Muscle of leg (tissue), 16 donors: ENCODE measurements at places on chromosomes 6 and 20. TPM values are rescaled to one million over a fixed set of nuclear protein-coding genes. Genes with fewer than 3 reads are reported as not detected.

- no peak overlapping the region for H3K27ac ChIP-seq
- no peaks in the 10 kb centered on the region for H3K36me3 ChIP-seq
- H3K4me3 ChIP-seq = no peak overlapping the region
These were observed 582.3 kb upstream of the GJE1 start for GRCh38 chr6:141550471-141550870.

GRCh38 chr20:51347831-51348230 lies 194.7 kb downstream of the NFATC2 start:
- H3K4me3 ChIP-seq = no peak overlapping the region
- no peaks in the 10 kb centered on the region for H3K4me1 ChIP-seq
- no peak for DNase-seq
- H3K36me3 ChIP-seq = no peaks in the 10 kb centered on the region
- no peak overlapping the region for H3K27ac ChIP-seq

GRCh38 chr6:155080881-155081845 lies 86.0 kb downstream of the TIAM2 start:
- no peaks in the 10 kb centered on the region for H3K27me3 ChIP-seq
- peaks cover 9% of the 10 kb centered on the region for H3K4me1 ChIP-seq
- H3K27ac ChIP-seq = no peak overlapping the region
- DNase-seq = peak; percentile 43

DNA sequence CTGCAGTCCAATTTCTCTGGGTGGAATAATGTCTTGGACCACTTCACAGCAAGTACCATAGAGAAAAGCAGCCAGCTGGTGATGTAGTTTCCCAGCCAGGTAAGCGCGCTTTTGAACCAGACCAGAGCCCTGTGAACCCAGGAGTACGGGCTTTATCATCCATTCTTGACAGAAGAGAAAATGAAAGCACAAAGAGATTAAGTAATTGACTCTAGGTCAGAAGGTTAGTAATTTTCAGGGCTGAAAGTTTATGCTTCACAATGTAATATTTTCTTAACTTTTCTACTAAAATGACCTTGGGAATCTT lies 7.1 kb upstream of the UST start:
- peaks cover 2% of the 10 kb centered on the region for H3K27me3 ChIP-seq
- no peak overlapping the region for H3K27ac ChIP-seq
- H3K36me3 ChIP-seq = no peaks in the 10 kb centered on the region
- H3K4me3 ChIP-seq = no peak overlapping the region

DNA sequence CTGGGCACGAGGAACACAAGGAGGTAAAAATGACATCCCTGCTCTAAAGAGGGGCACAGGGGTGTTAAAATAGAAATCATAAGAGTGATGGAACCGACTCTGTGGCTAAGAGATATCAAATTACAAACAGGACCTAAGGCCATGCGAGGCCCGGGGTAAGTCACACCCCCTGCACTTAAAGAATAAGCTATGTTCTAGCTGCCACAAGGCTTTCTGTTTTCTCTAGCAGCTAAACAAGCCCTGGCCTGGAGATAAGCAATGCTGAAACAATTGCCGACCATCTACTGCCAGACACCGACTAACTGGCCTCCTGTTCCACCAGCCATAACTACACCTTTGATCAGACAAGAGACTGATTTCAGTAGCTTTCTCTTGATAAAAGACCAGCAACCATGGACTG lies 32.4 kb downstream of the MDGA1 start:
- H3K36me3 ChIP-seq = peaks cover 2% of the 10 kb centered on the region
- H3K27me3 ChIP-seq = peaks cover 3% of the 10 kb centered on the region
- peaks cover 21% of the 10 kb centered on the region for H3K4me1 ChIP-seq
- DNase-seq = no peak
- no peak overlapping the region for H3K27ac ChIP-seq

DNA sequence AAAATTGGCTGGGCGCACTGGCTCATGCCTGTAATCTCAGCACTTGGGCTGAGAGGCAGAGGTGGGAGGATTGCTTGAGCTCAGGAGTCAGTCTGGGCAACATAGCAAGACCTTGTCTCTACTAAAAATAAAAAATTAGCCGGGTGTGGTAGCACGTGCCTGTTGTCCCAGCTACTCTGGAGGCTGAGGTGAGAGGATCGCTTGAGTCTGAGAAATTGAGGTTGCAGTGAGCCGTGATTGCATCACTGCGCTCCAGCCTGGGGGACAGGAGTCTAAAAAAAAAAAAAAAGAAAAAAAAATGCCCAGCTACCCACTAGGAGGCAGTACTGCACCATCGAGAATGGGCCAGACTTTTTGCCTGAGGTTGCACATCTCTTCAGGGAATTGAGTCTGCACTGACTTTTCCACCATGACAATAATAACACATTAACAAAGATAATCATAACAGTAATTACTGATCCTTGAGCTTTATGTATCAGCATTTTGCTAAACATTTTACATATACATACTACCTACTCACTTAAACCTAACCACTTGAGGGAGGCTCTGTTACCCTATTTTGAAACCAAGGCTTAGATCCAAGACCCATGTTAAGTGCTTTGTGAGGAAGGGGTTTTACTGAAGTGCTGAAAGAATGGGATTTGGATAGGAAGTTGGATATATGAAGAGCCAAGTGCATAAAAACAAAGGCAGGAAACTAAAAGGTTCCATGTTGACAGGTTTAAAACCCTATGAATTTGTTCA lies 21.0 kb downstream of the SRSF3 start:
- H3K36me3 ChIP-seq = peaks cover 22% of the 10 kb centered on the region
- H3K4me3 ChIP-seq = no peak overlapping the region
- peaks cover 13% of the 10 kb centered on the region for H3K4me1 ChIP-seq
- no peak overlapping the region for H3K27ac ChIP-seq
- peak; percentile 61 for DNase-seq
- H3K27me3 ChIP-seq = no peaks in the 10 kb centered on the region

GRCh38 chr6:28953585-28954258 lies 29.9 kb upstream of the TRIM27 start:
- H3K36me3 ChIP-seq = no peaks in the 10 kb centered on the region
- H3K27me3 ChIP-seq = peaks cover 16% of the 10 kb centered on the region
- H3K4me3 ChIP-seq = peak overlapping the region; percentile 39
- H3K27ac ChIP-seq = no peak overlapping the region

- H3K36me3 ChIP-seq = no peaks in the 10 kb centered on the region
- no peaks in the 10 kb centered on the region for H3K4me1 ChIP-seq
- no peak overlapping the region for H3K27ac ChIP-seq
- DNase-seq = no peak
- H3K27me3 ChIP-seq = no peaks in the 10 kb centered on the region
These were observed 50.5 kb downstream of the SAMD5 start for GRCh38 chr6:147559006-147559405.

DNA sequence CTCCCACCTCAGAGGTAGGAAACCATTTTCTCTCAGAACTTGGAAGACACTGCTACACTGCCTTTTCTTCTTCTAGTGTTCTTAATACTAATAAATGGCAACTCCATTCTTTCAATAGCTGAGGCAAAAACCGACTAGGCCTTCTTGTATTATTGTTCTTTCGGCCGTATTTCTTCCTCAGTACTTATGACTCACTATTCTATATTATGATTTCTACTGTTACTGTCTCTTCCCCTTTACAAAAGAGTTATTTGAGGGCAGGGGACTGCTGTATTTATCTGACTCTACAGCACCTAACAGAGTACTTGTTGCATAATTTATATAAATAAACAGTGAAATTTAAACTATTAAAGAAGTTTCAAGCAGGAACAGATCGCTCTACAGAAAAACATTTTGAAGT lies 3.1 kb downstream of the DNAAF9 start:
- DNase-seq = no peak
- no peaks in the 10 kb centered on the region for H3K27me3 ChIP-seq
- no peak overlapping the region for H3K4me3 ChIP-seq
- H3K27ac ChIP-seq = no peak overlapping the region

DNA sequence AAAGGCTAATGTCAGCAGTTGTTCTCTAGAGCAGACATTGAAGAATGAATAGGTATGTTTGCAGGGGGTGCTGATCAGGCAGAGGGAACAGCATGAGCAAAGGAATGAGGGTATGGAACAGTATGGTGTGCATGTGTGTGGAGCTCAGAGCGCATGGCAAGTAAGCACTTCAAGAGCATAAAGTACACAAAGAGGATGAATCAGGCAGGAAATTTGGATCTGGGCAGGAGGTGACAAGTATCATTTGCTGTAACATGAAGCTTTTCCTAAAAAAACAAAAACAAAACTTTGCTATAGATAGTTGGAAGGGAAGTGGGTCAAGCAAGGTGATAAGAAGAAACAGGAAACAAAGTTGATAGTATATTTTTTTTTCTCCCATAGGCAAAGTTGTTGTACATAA lies 746.8 kb downstream of the HDGFL1 start:
- H3K4me1 ChIP-seq = peaks cover 2% of the 10 kb centered on the region
- no peaks in the 10 kb centered on the region for H3K27me3 ChIP-seq
- no peak overlapping the region for H3K4me3 ChIP-seq
- no peak for DNase-seq
- H3K27ac ChIP-seq = no peak overlapping the region

The RBM24 gene
- total RNA-seq = 157 TPM

The IRAK1BP1 gene
- total RNA-seq = 4.8 TPM

The SLC17A4 gene
- total RNA-seq = not detected

The SMLR1 gene
- total RNA-seq = not detected

The ATP6V1G2 gene
- 1.4 TPM for total RNA-seq

The UBE2C gene
- 23.1 TPM for total RNA-seq

The BEND3 gene
- 2.3 TPM for total RNA-seq

The CDH26 gene
- 0.40 TPM for total RNA-seq

The NCOA3 gene
- 19.1 TPM for total RNA-seq

The LTB gene
- 0.58 TPM for total RNA-seq

The SEL1L2 gene
- total RNA-seq = not detected
